HAP-1 (cell line): ENCODE measurements at places on chromosomes 7 and 10.

DNA sequence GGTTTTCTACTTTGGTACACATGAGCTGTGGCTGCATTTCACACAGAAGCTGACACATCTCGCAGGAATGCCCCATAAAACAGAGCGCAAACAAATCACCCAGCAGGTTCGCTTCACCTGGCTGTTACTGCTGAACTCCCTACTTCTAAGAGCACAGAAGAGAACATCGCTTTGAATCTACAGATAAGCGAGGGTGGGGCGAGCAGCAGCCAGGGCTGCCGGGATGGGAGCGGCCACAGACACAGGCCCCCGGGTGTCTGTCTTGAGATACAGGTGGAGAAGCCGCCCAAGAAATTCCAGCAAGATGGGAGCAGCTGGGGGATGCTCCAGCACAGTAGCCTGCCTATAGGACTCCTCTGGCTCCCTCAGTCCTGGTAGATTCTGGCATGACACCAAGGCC lies 27.4 kb downstream of the OGDHL start:
- DNase-seq: no peak

DNA sequence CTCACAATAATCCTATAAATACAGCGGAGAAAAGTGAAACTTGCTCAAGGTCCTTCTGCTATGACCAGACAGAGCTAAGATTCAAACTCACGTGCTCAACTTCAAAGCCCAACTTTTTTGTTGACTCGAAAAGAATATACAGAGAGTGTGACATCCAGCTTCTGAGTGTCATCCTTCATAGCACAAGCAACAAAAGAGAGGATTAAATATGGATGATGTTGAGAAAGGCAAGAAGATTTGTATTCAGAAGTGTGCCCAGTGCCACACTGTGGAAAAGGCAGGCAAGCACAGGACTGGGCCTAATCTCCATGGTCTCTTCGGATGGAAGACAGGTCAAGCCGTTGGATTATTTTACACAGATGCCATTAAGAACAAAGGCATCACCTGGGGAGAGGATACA lies 2.1 kb upstream of the FAM3C start:
- no peak for DNase-seq

GRCh38 chr10:35898716-35899440 lies 256.8 kb upstream of the FZD8 start:
- DNase-seq: no peak

DNA sequence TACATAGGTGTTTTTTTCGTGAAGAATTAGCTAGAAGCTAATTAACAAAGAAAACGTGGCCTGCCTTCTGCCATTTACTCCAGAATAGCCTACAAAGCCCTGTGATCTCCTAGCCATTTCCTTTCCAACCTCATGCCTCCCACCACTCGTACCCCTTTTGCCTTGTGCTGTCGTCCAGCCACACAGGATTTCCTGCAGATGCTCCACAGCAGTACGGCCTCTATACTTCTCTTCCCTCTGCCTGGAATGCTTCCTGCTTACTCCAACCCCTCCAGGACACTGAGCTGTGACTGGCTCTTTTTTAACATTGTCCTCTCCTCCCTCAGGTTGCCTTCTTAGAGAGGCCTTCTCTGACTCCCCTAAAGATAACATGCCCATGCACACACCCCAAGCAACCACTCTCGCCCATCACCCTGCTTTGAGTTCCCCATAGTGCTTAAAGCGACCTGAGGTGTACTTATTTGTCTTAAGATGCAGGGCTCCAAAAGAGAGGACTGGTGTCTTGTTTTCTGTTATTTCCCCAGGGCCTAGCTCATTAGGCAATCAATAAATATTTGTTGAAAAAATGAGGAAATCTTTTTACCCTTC lies 32.7 kb downstream of the STK17A start:
- no peak for DNase-seq

DNA sequence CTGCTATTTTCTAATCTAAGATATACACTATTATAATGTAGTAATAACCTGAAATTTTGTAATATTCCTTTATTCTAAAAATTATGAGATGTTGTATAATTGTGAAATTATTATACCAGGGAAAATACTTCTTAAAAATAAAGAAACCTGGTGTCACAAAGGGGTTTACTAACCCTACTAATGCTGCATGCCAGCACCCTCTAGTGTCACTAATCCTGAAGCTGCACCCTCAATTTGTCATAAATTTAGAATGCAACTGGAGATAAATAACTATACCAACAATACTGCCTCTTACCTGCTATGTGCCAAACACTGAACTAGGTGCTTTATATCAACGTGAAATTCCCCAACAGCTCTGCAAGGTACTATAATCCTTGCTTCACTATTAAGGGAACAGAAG lies 30.8 kb downstream of the TM9SF3 start:
- peak; percentile 16 for DNase-seq

DNA sequence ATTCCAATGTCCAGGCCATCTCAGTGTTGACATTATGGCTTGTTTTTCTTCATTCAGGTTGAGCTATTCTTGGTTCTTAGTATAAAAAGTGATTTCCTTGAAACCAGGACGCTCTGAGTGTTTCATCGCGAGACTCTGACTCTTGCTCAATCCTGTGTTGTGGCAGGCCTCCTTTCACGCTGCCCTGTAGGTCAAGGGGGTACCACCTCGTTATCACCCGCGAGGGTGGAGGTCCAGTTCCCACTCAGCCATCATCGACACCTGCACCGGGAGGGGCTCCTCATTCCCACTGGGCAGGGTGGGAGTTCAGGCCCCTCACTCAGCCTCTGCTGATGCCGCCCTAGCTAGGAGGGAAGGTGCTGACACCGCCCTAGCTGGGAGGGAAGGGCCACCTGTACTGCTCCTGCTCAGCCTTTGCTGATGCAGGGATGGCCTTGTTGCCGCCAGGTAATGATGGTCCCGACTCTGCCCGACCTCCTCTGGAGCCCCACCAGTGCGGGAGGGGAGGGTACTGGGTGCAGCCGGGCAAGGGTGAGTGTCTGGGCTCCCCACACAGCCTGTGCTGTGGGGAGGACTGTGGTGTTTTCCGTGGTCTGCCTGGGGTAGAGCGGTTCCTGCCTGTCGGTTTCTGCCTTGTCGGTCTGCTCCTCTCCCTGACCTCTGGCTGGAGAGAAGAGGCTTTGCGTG lies 16.4 kb downstream of the IQCE start:
- no peak for DNase-seq
